ENCODE measurements at places on chromosomes 7 and 10.

DNA sequence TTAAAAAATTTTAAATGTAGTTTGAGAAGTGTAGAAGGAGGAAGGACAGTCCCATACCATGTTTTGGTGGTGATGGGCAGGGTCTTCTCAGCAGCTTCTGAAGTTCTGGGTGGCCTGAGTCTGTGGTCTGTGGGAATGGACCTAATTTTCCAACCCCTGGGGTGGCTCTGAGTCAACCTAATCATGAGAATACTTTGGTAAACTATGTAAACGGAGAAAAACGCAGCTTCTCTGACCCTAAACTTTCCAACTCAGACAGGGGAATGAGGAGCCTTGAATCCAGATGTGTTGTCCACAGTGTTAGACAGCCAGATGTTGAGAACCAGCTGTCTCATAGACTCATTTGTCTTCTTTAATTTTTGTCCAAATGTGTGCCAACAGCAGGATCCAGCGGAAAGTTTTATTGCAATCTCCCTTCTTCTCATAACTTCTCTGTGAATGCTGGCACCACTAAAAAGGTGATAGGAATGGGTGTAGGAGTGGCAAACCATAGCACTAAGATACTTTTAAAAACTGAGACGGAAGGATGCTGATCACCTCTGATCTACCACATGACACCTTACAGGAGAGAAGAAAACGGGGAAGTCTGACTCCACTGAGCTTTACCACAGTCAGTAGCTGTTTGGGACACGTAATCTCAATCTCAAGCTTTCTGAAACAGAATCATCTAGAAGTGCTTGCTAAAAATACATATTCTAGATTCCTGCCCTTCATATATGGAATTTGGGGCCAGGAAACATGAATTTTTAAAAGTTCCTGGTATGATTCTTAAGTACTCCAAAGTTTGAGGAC, 90.5 kb upstream of the PHYHIPL start:
- no peak for DNase-seq

GRCh38 chr10:21724687-21725367, 190.8 kb downstream of the MLLT10 start:
- DNase-seq = peak; percentile 52

DNA sequence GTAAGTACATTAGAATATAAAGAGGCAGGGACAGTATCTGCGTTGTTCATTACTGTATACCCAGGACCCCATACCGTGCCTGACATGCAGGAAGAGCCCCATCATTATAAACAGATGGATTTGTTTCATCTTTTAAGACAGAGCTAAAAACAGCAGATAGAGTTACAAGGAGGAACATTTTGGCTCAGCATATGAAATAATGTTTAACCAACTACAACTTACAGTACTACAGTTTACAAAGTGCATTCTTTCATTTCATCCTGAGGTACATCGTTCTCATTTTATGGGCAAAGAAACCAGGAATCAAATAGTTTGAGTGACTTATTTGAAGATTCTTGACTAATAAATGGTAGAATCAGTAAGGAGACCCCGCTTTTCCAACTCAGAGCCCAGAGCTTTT, 38.1 kb upstream of the AGBL3 start:
- DNase-seq = no peak

GRCh38 chr7:30437823-30438574, 40.6 kb downstream of the NOD1 start:
- DNase-seq = no peak

DNA sequence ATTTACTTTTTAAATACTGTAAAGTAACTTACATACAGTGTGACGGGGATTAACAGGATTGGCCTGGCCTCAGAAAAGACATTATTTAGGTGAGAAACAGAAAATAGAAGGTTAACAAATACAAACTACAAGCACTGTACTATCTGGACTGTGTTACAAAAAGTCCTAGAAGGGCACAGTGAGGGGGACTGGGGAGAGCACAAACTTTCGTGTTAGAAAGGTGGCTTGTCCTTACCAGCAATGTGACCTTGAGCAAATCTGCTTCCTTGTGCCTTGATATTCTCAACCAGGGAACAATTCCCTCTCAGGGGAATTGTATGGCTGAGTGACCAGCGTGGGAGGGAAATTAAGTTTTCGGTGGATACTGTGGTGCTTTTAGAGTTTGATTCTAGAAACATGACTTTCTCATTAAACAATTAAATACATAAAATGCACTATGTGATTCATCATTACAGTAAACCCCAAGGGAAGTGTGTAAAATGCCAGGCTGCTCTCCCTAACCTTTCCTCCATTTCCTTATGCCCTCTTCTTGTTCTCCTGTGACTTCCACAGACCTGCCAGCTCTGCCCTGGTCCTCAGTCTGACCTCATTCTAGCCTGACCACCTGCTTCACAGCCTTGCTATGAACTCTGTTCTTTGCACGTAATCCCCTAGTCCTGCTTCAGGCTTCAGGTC, 57.7 kb downstream of the OSBPL3 start:
- DNase-seq = no peak

DNA sequence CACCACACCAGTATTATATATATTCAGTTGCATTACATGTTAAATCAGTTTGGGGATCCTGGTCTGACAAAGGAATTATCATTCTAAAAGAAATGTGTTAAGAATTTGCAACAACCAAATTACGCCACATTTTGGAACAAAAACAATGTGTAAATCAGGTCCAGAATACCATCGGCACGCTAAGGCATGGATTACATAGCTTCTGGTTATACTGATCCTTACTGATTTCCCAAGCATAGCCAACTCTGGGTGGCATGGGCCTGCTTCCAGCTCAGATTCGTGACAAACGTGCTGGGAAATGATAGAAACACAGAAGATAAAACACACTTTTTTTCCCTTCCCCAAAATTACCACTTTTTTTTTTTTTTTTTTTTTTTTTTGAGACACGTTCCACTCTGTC, 660.0 kb downstream of the SORCS1 start:
- DNase-seq = no peak

GRCh38 chr10:131446171-131446570, 134.7 kb upstream of the TCERG1L start:
- DNase-seq = no peak

GRCh38 chr7:31340051-31340450, 475 bp downstream of the NEUROD6 start:
- DNase-seq = no peak

DNA sequence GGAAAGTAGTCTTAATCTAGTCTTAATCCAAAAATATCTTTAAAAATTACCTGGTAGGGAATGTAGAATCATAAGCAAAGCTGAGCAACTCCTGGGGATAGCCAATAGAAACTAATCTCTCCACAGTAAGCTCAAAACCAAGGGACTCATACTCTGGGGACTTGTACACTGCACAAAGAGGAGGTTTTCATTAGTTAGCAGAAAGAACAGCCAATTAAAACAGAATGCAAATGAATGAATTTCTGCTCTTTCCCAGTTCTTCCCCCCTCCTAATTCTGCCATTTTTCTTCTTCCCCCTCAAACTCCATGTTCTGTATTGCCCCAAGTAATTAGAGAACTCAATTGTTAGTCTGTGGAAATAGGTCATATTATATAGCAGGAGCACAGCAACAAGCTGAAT, 86.5 kb downstream of the NT5C2 start:
- no peak for DNase-seq

GRCh38 chr10:89861584-89862301, 160.4 kb downstream of the KIF20B start:
- DNase-seq = no peak

- DNase-seq = no peak
These were observed 11.5 kb downstream of the GTF2IRD1 start for GRCh38 chr7:74464931-74465886.

- no peak for DNase-seq
These were observed 209.0 kb downstream of the LRMDA start for GRCh38 chr10:75640381-75640780.

DNA sequence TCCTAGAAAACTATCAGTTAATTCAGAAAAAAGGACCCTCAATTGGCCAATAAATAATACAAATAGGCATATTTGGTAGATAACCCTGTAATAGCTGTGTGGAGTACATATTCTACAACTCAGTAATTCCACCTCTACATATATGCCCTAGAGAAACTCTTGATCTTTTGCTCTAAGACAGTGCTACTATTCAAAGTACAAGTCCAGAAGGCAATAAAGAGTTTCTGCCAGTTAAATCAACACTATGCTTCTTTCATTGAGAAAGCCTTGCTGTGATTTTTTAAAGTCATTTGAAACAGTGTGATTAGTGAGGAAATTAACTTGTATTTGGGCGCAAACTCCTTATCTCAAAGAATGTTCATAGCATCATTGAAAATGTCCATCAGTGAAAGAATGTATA, 75.6 kb downstream of the ZNRF2 start:
- DNase-seq = no peak

All from HuH-7.5 (cell line).